Ascending aorta (tissue), 2 donors: ENCODE measurements at places on chromosomes 4 and X.
A peak's percentile ranks its signal among the peaks of the same experiment; 100 is the strongest.

DNA sequence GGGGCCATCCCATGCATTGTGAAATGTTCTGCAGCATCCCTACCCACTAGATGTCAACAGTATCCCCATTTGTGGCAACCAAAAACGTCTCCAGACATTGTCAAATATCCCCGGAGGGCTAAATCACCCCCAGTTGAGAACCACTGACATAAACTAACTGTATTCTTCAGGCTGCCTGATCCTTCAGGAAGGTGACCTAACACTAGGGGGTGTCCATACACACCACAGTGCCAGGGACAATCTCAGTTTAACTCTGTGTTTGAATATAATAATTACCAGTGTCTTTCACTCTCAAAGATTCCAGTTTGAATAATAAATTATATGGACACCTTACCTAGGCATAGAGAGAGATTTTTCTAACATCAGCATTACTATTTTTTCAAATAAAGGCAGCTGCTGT, 6.4 kb downstream of the ACE2 start:
- DNase-seq: no peak

- no peak for DNase-seq
Measured at GRCh38 chr4:184102927-184103326, 114.7 kb downstream of the ENPP6 start.

- DNase-seq: peak; percentile 42
Measured at GRCh38 chr4:7828011-7828720, 111.5 kb downstream of the AFAP1 start.

DNA sequence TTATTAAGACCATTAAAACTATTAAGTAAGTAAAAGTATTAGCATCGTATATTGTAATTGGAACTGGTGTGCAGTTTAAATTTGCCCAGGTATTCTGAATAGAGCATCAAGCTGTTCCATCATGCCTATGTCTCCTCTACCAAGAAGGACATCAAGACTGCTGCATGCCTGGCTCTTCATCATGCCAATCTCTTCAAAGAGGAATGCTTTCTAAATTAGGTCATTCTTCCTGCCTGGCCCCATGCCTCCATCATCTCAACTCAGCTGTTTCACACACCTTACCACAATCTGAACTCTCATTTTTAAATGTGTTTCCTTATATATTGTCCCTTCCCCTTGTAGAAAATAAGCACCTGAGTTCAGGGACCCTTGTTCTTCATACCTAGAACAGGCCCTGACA, 270.5 kb upstream of the PPARGC1A start:
- DNase-seq: no peak

- DNase-seq: no peak
Measured at GRCh38 chr4:8108991-8109390, 49.6 kb downstream of the ABLIM2 start.
